ENCODE measurements at places on chromosomes 11 and 22.

DNA sequence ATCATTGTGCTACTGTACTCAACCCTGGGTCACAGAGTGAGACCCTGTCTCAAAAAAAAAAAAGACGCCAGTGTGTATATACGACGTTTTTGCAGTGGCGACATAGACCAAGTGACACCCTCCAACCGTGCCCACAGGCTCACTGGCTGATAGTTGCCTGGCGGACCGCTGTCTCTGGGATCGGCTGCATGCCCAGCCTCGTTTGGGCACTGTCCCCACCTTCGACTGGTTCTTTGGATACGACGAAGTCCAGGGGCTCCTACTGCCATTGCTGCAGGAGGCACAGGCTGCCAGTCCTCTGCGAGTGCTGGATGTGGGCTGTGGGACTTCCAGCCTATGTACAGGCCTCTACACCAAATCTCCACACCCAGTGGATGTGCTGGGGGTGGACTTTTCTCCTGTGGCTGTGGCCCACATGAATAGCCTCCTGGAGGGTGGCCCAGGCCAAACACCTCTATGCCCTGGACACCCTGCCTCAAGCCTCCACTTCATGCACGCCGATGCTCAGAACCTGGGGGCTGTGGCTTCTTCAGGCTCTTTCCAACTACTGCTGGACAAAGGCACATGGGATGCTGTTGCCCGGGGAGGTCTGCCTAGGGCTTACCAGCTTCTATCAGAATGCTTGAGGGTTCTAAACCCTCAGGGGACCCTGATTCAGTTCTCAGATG is 1.3 kb downstream of the CSKMT start:
- DNase-seq, result no peak

- DNase-seq, result no peak
These were observed 10.7 kb upstream of the ANAPC15 start for GRCh38 chr11:72123117-72123653.

DNA sequence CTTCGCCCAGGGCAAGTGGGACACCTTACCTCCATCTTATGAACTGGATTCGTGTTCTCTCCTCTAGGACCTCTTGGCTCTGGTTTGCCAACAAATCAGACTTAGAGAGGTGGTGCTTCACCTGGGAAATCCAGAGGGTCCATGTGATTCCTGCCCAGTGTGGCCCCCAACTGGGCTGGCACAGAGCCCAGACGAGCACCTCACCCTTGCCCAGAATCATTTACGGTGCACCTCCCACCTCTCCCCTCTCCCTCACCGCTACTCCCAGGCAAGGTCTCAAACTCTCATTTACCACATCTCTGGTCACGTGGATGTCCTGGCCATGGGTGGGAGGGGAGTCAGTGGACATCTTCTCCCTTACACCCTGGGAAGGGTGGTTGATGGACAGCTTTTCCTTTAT is 1.1 kb downstream of the SPATA19 start:
- DNase-seq, result no peak

DNA sequence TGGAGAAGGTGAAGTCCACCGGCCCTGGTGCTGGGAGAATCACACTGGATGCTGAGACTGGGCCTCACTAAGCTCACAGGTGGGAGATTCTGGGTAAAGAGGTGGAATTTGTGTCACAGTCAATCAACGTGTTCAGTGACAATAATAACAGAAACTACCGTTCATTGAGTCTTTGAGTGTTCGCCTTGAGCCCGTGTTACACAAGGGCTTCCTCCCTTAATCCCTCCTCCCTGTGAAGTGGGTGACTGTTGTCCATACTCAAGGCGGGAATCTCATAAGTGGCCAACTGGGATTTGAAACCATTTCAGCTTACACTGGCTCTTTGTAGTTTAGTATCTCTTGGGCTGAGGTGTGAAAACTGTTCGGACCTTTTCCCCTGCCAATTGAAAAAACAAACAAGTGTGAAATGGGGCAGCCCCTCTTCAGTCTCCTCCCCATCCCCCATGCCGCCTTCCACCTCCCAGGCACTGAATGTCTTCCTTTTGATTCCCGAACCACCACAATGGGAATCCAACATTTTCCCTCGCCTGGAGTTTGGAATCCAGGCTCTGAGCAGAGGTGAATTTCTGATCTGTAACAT is 502.4 kb downstream of the MIAT start:
- no peak for DNase-seq

- DNase-seq, result peak; percentile 34
These were observed 186.8 kb downstream of the ETS1 start for GRCh38 chr11:128400382-128401203.
